Spleen (tissue), 13 donors: ENCODE measurements at places on chromosomes 5 and 9. TPM values are rescaled to one million over a fixed set of nuclear protein-coding genes. Genes with fewer than 3 reads are reported as not detected.

GRCh38 chr5:6746244-6746643 lies 33.0 kb downstream of the TENT4A start:
- peak; percentile 65 for DNase-seq

DNA sequence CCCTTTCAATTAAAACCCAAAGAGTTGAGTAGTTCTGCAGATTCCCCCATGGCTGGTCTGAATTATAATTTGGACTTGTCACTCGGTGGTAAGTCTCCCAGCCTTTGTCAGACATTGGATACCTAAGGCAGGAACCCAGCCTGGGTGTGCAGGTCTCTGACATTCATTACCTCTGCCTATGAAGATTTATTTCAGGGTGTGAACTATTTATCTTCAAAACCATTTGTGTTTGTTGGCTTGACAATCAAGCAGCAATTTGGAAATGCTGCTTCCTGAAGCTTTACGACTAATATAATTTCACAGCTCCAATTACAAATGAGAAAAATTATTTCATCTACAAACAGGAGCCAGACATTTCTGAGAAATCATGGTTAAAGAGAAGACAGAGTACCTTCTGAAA lies 160.5 kb downstream of the DOCK2 start:
- no peak for DNase-seq

Gene CBY3
- polyA plus RNA-seq = not detected

Gene LCN2
- 17.5 TPM for polyA plus RNA-seq

Gene TLE1
- 53.6 TPM for polyA plus RNA-seq
